Activated CD4-positive, alpha-beta memory T cell treated with anti-CD3 and anti-CD28 coated beads for 36 hours (primary cell): ENCODE measurements at places on chromosomes 12 and 14. TPM values are rescaled to one million over a fixed set of nuclear protein-coding genes. Genes with fewer than 3 reads are reported as not detected.

GRCh38 chr12:770479-770878 is 18.1 kb downstream of the WNK1 start:
- H3K27ac ChIP-seq, result no peak overlapping the region
- no peaks in the 10 kb centered on the region for H3K27me3 ChIP-seq

- peaks cover 14% of the 10 kb centered on the region for H3K36me3 ChIP-seq
- DNase-seq, result no peak
- peaks cover 30% of the 10 kb centered on the region for H3K4me1 ChIP-seq
- H3K27ac ChIP-seq, result no peak overlapping the region
These were observed 7.0 kb downstream of the AREL1 start for GRCh38 chr14:74705613-74706500.

DNA sequence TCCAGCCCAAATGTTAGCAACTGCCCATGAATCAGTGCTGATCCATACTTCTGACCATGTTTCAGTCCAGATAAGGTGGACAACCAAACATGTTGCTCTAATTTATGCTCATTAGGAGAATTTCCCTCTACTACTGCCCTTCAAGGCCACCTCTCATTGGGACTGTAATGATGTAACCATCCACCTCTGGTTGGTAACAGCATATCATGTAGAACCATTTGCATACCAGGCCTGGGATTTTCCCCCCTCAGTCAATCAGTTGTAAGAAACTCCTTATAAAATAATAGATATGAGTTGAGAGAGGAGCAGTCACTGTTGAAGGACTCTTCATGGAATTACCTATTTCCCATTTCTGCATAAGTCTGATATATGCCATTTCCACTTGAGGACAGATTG is 17.8 kb upstream of the YAF2 start:
- H3K27ac ChIP-seq, result no peak overlapping the region
- no peak overlapping the region for H3K4me3 ChIP-seq
- H3K4me1 ChIP-seq, result no peaks in the 10 kb centered on the region

DNA sequence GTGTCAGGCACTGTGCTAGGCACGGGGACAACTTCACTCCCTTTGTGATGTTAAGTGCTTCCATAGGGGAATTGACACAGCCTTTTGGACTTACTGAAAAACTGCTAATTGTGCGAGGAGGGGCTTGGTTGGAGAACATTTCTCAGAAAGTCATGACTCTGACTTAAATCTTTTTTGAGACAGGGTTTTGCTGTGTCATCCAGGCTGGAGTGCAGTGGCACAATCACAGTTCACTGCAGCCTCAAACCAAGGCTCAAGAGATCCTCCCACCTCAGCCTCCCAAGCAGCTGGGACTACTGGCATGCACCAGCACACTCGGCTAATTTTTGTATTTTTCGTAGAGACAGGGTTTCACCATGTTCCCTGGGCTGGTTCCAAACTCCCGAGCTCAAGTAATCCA is 10.2 kb upstream of the LTBP2 start:
- no peaks in the 10 kb centered on the region for H3K27me3 ChIP-seq
- no peaks in the 10 kb centered on the region for H3K36me3 ChIP-seq
- H3K27ac ChIP-seq, result no peak overlapping the region
- H3K4me1 ChIP-seq, result peaks cover 35% of the 10 kb centered on the region
- H3K4me3 ChIP-seq, result no peak overlapping the region

FAM90A1 gene
- 0.41 TPM for total RNA-seq

SMOC1 gene
- total RNA-seq, result not detected

SSTR1 gene
- not detected for total RNA-seq

RTL1 gene
- not detected for total RNA-seq

- no peak overlapping the region for H3K4me3 ChIP-seq
- peaks cover 4% of the 10 kb centered on the region for H3K27me3 ChIP-seq
- no peaks in the 10 kb centered on the region for H3K36me3 ChIP-seq
- H3K27ac ChIP-seq, result no peak overlapping the region
- H3K4me1 ChIP-seq, result no peaks in the 10 kb centered on the region
These were observed 8.8 kb downstream of the OLR1 start for GRCh38 chr12:10163084-10163483.

DNA sequence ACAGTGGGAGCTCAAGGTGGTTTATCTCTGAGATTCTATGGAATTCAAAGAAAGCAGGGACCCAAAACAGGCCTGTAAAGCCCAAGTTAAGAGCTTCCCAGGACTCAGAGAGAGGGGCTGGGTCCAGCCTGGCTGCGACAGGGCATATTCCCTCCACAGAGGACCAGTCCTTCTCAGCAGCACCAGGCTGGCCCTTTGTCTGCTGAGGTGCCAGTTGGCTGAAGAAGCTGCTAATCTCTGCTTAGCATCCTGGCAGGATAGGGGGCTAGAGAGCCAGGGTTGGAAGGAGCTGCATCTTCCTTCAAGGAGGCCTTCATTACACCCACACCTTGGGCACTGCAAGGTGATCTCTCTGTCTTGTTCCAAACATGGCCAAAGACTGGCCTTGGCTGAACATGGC is 68.3 kb upstream of the TUNAR start:
- H3K27me3 ChIP-seq, result peaks cover 13% of the 10 kb centered on the region
- H3K27ac ChIP-seq, result no peak overlapping the region
- DNase-seq, result no peak
- no peaks in the 10 kb centered on the region for H3K4me1 ChIP-seq

- H3K27ac ChIP-seq, result no peak overlapping the region
- H3K36me3 ChIP-seq, result peaks cover 2% of the 10 kb centered on the region
- H3K4me1 ChIP-seq, result no peaks in the 10 kb centered on the region
- DNase-seq, result no peak
- H3K4me3 ChIP-seq, result no peak overlapping the region
These were observed 29.9 kb upstream of the MUCL1 start for GRCh38 chr12:54824402-54824801.

GRCh38 chr14:106455026-106455425 is 928.6 kb downstream of the TMEM121 start:
- DNase-seq, result no peak
- H3K27me3 ChIP-seq, result peaks cover 14% of the 10 kb centered on the region
- peaks cover 3% of the 10 kb centered on the region for H3K4me1 ChIP-seq
- H3K4me3 ChIP-seq, result no peak overlapping the region
- no peak overlapping the region for H3K27ac ChIP-seq
- H3K36me3 ChIP-seq, result no peaks in the 10 kb centered on the region
